AG04450 (cell line): ENCODE measurements at places on chromosomes 7 and 10.
A peak's percentile ranks its signal among the peaks of the same experiment; 100 is the strongest.

GRCh38 chr7:137655804-137656203 lies 191.0 kb downstream of the DGKI start:
- DNase-seq = no peak

DNA sequence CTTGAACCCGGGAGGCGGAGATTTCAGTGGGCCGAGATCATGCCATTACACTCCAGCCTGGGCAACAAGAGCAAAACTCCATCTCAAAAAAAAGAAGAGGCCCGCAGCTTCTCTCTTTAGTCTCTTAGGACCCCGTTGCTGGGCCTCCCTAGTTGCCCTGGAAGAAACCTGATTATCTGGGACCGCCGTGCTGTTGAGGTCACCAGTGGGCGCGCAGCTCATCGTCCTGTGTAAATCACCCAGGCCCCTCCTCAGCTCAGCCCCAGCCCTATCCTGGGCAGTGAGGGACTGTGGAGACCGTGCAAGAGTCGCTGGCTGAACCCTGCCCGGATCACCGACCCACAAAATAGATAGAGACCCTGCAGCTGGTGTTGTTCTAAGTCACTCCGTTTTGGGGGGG lies 85.0 kb downstream of the UNCX start:
- DNase-seq = no peak

DNA sequence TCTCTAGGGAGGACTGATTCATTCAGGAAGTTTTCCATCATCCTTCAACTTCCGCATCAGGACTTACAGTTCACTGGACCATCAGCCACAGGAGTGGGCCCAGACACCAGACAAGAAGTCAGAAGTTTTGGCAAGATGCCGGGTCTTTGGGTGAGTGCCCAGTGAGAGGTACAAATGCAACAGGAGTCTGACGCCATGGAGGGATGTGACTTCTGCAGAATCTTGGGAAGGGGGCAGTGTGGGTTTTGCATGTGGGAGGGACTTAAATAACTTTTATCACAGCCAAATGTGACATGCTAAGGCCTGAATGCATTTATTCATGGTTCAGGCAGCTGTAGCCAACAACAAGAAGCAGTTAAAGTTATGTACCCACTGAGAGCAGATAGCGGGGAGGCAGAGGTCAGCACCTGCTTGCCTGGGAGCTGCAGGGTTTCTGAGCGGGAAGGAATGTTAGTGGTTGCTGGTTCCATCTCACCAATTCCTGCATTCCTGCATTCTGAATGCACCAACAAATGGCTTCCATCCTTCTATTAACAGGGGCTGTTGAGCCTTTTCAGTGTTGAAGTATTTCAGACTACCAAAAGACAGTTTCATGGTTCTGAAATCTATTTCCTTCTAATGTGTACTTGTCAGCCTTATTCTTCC lies 375.2 kb downstream of the PAXIP1 start:
- DNase-seq = no peak

DNA sequence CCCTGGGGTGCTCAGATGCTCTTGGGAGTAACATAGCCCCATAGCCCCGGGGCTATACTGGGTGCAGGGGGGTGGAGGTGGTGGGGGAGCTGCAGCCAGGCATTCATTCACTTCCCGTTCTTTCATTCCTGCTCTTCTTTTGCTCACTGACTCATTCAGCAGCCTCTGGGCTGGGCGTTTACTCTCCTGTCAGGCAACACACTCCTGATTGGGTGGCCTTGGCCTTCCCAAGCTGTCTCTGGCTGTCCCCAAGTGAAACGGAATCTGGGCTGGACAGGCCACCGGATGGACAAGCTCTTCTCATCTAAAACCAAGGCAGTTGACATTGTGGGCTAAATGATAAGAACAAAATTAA lies 34.6 kb downstream of the CHST3 start:
- DNase-seq = no peak

DNA sequence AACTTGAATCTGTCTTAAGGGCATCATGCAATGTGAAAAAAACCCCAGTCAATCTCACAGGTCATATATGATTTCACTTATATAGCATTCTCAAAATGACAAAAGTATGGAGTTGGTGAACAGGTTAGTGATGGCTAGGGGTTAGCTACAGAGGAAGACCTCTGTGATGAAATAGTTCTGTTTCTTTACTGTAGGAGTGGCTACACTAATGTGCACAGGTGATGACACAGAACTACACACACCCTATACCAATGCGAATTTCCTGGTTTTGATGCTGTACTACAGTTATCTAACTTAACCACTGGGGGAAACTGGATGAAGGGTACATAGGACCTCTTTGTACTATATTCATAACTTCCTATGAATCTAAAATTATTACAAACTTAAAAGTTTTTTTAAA lies 541.8 kb downstream of the PARD3 start:
- no peak for DNase-seq

GRCh38 chr10:10038348-10038747 lies 979.3 kb upstream of the CELF2 start:
- DNase-seq = peak; percentile 15

- no peak for DNase-seq
These were observed 154.4 kb downstream of the AMPH start for GRCh38 chr7:38476764-38477163.

- DNase-seq = no peak
These were observed 78.4 kb downstream of the NRG3 start for GRCh38 chr10:81953420-81953819.

DNA sequence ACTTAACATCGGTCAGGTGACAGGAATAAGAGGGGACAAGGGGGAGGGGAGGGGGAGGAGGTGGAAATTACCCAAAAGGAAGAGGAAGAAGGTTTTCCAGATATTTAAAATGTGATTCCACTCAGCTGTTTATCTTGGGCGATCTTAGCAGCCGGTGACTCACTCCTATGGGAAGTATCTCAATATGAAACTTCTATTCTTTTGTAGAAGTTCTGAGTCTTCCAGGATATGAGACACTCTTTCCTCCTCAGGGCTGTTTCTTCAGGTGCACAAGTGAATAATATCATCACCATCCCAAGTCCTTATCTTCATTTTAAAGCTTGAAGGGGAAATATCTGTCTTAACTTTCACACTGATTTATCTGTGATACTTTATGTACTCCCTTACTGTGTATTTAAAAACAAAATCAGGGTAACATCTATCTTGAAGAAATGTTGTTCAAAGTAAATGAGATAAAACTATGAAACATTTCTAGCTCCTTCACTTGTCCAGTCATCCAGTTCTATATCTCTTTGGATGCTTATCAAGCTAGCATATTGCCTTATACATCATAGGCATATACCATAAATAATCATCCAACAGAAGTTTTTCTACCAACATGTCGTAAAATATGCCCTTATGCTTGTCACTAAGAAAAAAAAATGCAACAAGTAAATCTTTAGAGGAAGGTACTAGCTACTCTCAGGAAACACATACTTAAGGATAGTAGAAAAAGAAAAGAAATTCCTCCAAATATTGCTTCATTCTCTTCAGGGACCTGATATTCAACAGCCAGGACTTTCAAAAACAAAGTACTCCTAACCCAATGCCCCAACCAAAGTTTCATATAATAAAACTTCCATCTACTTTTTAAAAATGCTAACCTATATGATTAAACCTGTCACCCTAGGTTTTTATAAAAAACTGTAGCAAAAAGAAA lies 13.7 kb downstream of the DOCK4 start:
- DNase-seq = no peak

DNA sequence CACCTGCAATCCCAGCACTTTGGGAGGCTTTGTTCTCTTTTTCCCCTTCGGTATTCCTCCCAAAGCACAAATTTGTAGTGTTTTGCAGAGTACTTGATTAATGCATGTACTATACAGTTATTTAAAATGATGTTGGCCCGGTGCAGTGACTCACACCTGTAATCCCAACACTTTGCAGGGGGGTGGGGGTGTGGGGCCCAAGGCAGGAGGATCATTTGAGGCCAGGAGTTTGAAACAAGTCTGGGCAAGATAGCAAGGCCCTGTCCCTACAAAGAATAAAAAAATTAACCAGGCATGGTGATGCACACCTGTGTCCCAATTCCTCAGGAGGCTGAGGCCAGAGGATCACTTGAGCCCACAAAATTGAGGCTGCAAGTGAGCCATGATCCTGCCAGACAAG lies 26.8 kb upstream of the FOXK1 start:
- no peak for DNase-seq
